A549 treated with ZK216348 at 1 μM for 4 hours (cell line): ENCODE measurements at places on chromosomes 7 and 10. TPM values are rescaled to one million over a fixed set of nuclear protein-coding genes. Genes with fewer than 3 reads are reported as not detected.

ZNF804B gene
- total RNA-seq = not detected in 5 replicates

NKX1-2 gene
- total RNA-seq = 0.07 TPM in 1 of 5 replicates, not detected in the others

AS3MT gene
- 2.6 to 5.0 TPM (median 4.7 TPM) in 5 replicates for total RNA-seq

OR2A12 gene
- not detected in 5 replicates for total RNA-seq

GRID2IP gene
- not detected in 5 replicates for total RNA-seq

SH3PXD2A gene
- 0.97 to 2.3 TPM (median 1.6 TPM) in 5 replicates for total RNA-seq

EGR2 gene
- total RNA-seq = 0.26 to 0.54 TPM (median 0.43 TPM) in 5 replicates

LOXL4 gene
- total RNA-seq = 1.0 to 1.5 TPM (median 1.4 TPM) in 5 replicates

CYP26C1 gene
- not detected in 5 replicates for total RNA-seq

WEE2 gene
- not detected in 5 replicates for total RNA-seq

TPST1 gene
- total RNA-seq = 6.1 to 8.8 TPM (median 7.4 TPM) in 5 replicates

GATA3 gene
- 3.2 to 5.7 TPM (median 4.4 TPM) in 5 replicates for total RNA-seq

VSTM4 gene
- 0.21 to 0.59 TPM (median 0.39 TPM) in 5 replicates for total RNA-seq

WNT2 gene
- total RNA-seq = not detected in 5 replicates

STAG3 gene
- 0.06 to 0.40 TPM (median 0.21 TPM) in 5 replicates for total RNA-seq

FGFBP3 gene
- 1.7 to 3.2 TPM (median 2.5 TPM) in 5 replicates for total RNA-seq

PRLHR gene
- not detected in 5 replicates for total RNA-seq

RBM20 gene
- total RNA-seq = 1.6 to 2.7 TPM (median 2.4 TPM) in 5 replicates

HOXA13 gene
- 1.3 to 2.6 TPM (median 2.2 TPM) in 5 replicates for total RNA-seq

OGDH gene
- 20.8 to 37.6 TPM (median 31.5 TPM) in 5 replicates for total RNA-seq

GSTO2 gene
- total RNA-seq = 2.1 to 2.7 TPM (median 2.3 TPM) in 5 replicates

CC2D2B gene
- total RNA-seq = 0.22 TPM in 1 of 5 replicates, not detected in the others

KIAA1217 gene
- total RNA-seq = 1.4 to 2.1 TPM (median 1.9 TPM) in 5 replicates

GJC3 gene
- not detected in 5 replicates for total RNA-seq

NOS3 gene
- 0.07 to 1.0 TPM (median 0.46 TPM) in 5 replicates for total RNA-seq

UFSP1 gene
- 3.1 to 6.4 TPM (median 5.6 TPM) in 5 replicates for total RNA-seq

FAM25C gene
- total RNA-seq = 1.5 to 4.0 TPM (median 2.4 TPM) in 3 of 5 replicates, not detected in the others

MDFIC gene
- total RNA-seq = 20.1 to 31.9 TPM (median 23.7 TPM) in 5 replicates

TPK1 gene
- 2.1 to 3.3 TPM (median 3.1 TPM) in 5 replicates for total RNA-seq

LRRC18 gene
- total RNA-seq = not detected in 5 replicates

SLC13A1 gene
- not detected in 5 replicates for total RNA-seq

DPY19L1 gene
- 25.6 to 54.0 TPM (median 45.7 TPM) in 5 replicates for total RNA-seq

ACSM6 gene
- not detected in 5 replicates for total RNA-seq

TSPAN13 gene
- 11.0 to 17.1 TPM (median 14.7 TPM) in 5 replicates for total RNA-seq

OR2A7 gene
- not detected in 5 replicates for total RNA-seq

TRPV5 gene
- not detected in 5 replicates for total RNA-seq

PRR15 gene
- 2.4 to 3.2 TPM (median 2.7 TPM) in 5 replicates for total RNA-seq

BLNK gene
- total RNA-seq = not detected in 5 replicates

PLXNA4 gene
- 0.49 to 1.6 TPM (median 0.74 TPM) in 5 replicates for total RNA-seq

SSMEM1 gene
- not detected in 5 replicates for total RNA-seq

GIMAP4 gene
- total RNA-seq = not detected in 5 replicates

TEX36 gene
- not detected in 5 replicates for total RNA-seq

FBXO24 gene
- 0.07 to 0.40 TPM (median 0.15 TPM) in 3 of 5 replicates, not detected in the others for total RNA-seq
